ENCODE measurements at places on chromosomes 12 and 14. TPM values are rescaled to one million over a fixed set of nuclear protein-coding genes. Genes with fewer than 3 reads are reported as not detected.

DNA sequence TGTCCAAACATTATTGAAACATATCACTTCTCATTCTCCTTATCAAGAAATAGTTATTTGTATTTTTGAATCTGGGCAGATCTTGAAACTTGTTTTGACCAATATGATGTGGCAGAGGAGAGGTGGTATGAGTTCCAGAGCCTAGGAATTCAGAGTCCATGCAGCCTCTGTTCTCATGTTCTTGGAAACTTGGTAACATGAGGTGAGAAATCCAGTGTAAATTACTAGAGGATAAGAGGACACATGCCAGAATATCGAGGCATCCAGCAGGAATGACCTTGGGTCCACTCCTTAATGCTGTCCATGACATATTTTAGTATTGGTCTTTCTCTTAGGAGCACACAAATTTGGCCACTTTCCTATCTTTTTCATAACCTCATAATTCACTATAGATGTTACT is 1374.6 kb downstream of the FSCB start:
- H3K27ac ChIP-seq, result no peak overlapping the region
- no peaks in the 10 kb centered on the region for H3K27me3 ChIP-seq
- no peaks in the 10 kb centered on the region for H3K4me1 ChIP-seq

- no peak for DNase-seq
- H3K36me3 ChIP-seq, result no peaks in the 10 kb centered on the region
- no peak overlapping the region for H3K4me3 ChIP-seq
- no peaks in the 10 kb centered on the region for H3K27me3 ChIP-seq
Observed at GRCh38 chr12:65454115-65454787, 175.8 kb downstream of the MSRB3 start.

DNA sequence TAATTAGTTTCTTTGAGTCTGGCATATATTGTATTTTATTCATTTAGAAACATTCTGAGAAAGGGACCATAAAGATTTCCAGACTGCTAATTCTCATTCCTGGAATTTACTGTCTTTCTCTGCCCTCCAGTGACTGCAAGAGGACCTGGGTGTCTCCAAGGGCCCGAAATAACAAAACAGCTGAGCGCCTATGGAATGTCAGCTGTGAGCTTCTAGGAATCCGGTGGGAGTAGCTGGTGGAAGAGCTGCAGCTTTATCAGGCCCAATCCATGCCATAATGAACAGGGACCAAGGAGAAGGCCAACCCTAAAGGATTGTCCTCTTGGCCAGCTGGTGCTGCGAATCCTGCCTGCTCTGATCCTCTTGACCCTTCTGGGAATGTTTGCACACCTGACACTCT is 31.9 kb downstream of the RDH12 start:
- no peak overlapping the region for H3K4me3 ChIP-seq
- peaks cover 7% of the 10 kb centered on the region for H3K4me1 ChIP-seq
- no peak overlapping the region for H3K27ac ChIP-seq

DNA sequence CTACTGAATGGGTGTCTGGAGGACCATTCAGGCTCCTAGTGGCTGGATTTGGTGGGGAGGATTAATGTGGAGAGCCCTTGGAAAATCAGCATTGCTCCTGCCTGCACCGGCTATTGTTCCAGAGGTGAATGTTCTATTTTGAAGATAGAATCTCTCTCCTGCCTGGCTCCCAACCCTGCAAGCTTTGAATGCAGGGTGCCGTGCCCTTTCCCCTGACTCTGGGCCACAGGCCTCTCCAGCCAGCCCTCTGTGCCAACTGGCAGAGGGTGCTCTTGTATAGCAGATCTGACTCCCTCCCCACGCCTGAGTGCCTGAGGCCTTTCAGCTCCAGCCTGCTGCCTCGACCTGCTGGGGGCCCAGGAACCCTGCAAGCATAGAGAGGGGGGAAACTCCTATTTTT is 106.8 kb downstream of the TMEM260 start:
- no peaks in the 10 kb centered on the region for H3K4me1 ChIP-seq
- H3K27me3 ChIP-seq, result no peaks in the 10 kb centered on the region
- H3K27ac ChIP-seq, result no peak overlapping the region
- no peak overlapping the region for H3K4me3 ChIP-seq
- no peaks in the 10 kb centered on the region for H3K36me3 ChIP-seq

GRCh38 chr12:18578191-18578590 is 159.6 kb downstream of the PLCZ1 start:
- no peak for DNase-seq
- no peak overlapping the region for H3K27ac ChIP-seq
- H3K27me3 ChIP-seq, result no peaks in the 10 kb centered on the region
- no peaks in the 10 kb centered on the region for H3K36me3 ChIP-seq
- H3K4me3 ChIP-seq, result no peak overlapping the region
- H3K4me1 ChIP-seq, result no peaks in the 10 kb centered on the region

- H3K27ac ChIP-seq, result peak overlapping the region; percentile 91
- H3K36me3 ChIP-seq, result no peaks in the 10 kb centered on the region
- H3K4me3 ChIP-seq, result peak overlapping the region; percentile 86
- no peaks in the 10 kb centered on the region for H3K27me3 ChIP-seq
- DNase-seq, result no peak
Observed at GRCh38 chr12:67271976-67272375, 2.8 kb downstream of the CAND1 start.

- peak; percentile 24 for DNase-seq
- H3K27ac ChIP-seq, result no peak overlapping the region
- H3K4me3 ChIP-seq, result no peak overlapping the region
- no peaks in the 10 kb centered on the region for H3K4me1 ChIP-seq
- no peaks in the 10 kb centered on the region for H3K27me3 ChIP-seq
- no peaks in the 10 kb centered on the region for H3K36me3 ChIP-seq
Observed at GRCh38 chr12:16955083-16955657, 349.2 kb upstream of the LMO3 start.

GRCh38 chr14:70203686-70204085 is 14.9 kb upstream of the SLC8A3 start:
- H3K27me3 ChIP-seq, result peaks cover 25% of the 10 kb centered on the region
- no peaks in the 10 kb centered on the region for H3K4me1 ChIP-seq
- H3K36me3 ChIP-seq, result no peaks in the 10 kb centered on the region
- no peak overlapping the region for H3K4me3 ChIP-seq

GRCh38 chr14:28496364-28496763 is 270.2 kb upstream of the FOXG1 start:
- no peak overlapping the region for H3K4me3 ChIP-seq
- no peaks in the 10 kb centered on the region for H3K27me3 ChIP-seq
- no peak overlapping the region for H3K27ac ChIP-seq
- H3K4me1 ChIP-seq, result no peaks in the 10 kb centered on the region
- no peaks in the 10 kb centered on the region for H3K36me3 ChIP-seq

- H3K4me1 ChIP-seq, result no peaks in the 10 kb centered on the region
- DNase-seq, result no peak
- H3K4me3 ChIP-seq, result no peak overlapping the region
Observed at GRCh38 chr14:84197704-84198103, 1332.2 kb upstream of the FLRT2 start.

DNA sequence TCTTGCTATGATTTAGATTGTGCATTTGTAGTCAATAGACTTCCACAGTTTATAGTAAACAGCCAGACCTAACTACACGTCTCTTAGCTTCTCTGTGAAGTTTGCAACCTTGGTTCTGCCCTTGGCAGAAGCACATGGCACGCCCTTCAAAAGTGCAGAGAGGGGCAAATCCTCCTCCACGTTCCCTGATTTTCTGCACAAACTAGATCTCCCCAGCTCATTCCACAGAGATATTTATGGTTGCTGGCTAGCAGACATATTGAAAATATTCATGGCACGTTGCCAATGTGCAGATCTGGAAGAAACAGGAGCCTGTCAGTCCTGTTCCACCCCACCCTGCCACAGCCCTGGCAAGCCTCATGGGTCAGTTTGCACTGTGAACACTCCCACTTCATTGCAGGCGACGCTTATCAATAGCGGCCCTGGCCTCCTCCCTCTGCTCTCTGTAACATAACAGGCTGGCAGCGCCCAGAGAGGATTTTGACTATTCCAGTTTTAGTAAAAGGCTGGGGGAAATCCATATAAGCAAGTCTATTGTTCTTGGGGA is 6.5 kb upstream of the LGALS3 start:
- H3K4me1 ChIP-seq, result peaks cover 73% of the 10 kb centered on the region
- no peaks in the 10 kb centered on the region for H3K36me3 ChIP-seq
- no peak overlapping the region for H3K4me3 ChIP-seq
- DNase-seq, result peak; percentile 81
- no peaks in the 10 kb centered on the region for H3K27me3 ChIP-seq
- peak overlapping the region; percentile 91 for H3K27ac ChIP-seq

- H3K4me3 ChIP-seq, result no peak overlapping the region
- no peaks in the 10 kb centered on the region for H3K4me1 ChIP-seq
- DNase-seq, result peak; percentile 56
- H3K27me3 ChIP-seq, result no peaks in the 10 kb centered on the region
Observed at GRCh38 chr12:25242981-25243679, 7.6 kb downstream of the KRAS start.

- H3K27ac ChIP-seq, result no peak overlapping the region
- no peak overlapping the region for H3K4me3 ChIP-seq
- H3K36me3 ChIP-seq, result no peaks in the 10 kb centered on the region
- no peaks in the 10 kb centered on the region for H3K4me1 ChIP-seq
Observed at GRCh38 chr12:967641-968040, 18.1 kb upstream of the RAD52 start.

DNA sequence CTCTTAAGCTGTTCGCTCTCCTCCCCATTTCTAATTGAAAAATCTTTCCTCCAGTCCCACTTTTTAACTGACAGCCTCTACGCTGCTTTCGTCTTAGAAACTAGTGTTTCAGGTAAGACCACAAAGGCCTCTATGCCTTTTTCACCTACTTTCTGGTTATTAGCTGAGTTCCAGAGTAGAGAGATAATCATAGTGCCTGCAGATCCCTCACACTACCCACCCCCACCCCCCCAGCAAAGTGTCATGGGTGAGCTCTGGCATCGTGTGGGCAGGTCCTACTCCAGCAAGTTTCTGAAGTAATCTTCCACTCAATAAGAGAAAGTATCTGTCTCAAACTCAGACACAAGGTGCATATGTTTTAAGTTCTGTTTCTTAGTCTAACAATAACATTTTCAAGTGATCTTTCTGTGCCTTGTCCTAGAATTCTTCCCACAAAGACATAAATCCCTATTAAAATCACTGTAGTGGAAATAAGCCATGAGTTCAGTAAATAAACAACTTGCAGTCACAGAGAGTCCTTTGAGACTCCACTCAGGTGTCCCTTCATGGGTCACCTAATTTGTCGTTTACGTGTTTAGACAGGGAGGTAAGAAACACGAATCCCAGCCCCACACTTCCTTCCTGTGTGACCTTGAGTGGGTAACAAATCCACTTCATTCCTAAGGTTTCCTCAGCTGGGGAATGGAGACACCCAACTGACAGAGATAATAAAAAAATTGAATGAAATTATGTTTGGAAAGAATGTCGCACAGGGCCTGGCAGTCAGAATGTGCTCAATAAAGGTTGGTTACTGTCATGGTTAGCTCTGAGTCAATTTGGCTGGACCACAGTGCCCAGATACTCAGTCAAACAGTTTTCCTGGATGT is 228.9 kb upstream of the CAND1 start:
- H3K4me3 ChIP-seq, result no peak overlapping the region
- H3K27ac ChIP-seq, result peak overlapping the region; percentile 36
- H3K27me3 ChIP-seq, result no peaks in the 10 kb centered on the region
- no peaks in the 10 kb centered on the region for H3K36me3 ChIP-seq

DNA sequence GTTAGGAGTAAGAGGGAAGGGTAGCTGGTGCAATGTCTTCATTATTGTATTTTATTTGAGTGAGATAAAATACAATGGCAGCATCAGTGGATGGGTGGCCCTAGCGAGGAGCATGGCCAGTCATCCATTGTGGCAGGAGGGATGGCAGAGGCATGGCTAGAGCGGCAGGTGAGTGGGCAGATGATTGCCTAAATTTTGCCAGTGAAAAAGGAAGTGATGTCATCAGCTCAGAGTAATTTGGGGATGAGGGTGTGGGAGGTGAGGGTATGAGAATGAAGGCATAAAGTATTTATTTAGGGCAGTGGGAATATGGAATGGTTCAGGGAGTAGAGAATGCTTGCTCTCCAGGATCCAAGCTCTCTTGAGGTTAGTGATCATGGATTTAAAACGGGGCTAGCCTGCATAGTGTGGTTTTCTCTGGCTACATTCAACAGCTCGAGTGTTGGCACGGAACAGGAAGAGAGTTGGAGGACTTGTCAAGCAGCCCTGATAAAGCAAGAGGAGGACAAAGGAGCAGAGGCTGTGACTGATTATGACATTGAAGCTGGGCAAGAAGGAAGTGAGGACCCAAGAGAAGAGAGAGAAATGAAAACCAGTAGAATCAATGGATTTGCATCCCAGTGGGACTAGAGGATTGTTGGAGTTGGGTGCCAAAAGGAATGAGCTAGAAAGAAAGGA is 18.7 kb upstream of the SERPINA6 start:
- no peak for DNase-seq
- H3K27me3 ChIP-seq, result no peaks in the 10 kb centered on the region
- peaks cover 10% of the 10 kb centered on the region for H3K4me1 ChIP-seq
- no peaks in the 10 kb centered on the region for H3K36me3 ChIP-seq

GRCh38 chr12:115042341-115042740 is 358.4 kb upstream of the TBX3 start:
- H3K4me1 ChIP-seq, result peaks cover 6% of the 10 kb centered on the region
- DNase-seq, result no peak
- no peak overlapping the region for H3K27ac ChIP-seq
- H3K36me3 ChIP-seq, result no peaks in the 10 kb centered on the region
- no peak overlapping the region for H3K4me3 ChIP-seq

GRCh38 chr14:74459289-74459946 is 33.4 kb upstream of the SYNDIG1L start:
- H3K27ac ChIP-seq, result no peak overlapping the region
- no peaks in the 10 kb centered on the region for H3K4me1 ChIP-seq
- H3K36me3 ChIP-seq, result no peaks in the 10 kb centered on the region
- no peaks in the 10 kb centered on the region for H3K27me3 ChIP-seq
- H3K4me3 ChIP-seq, result no peak overlapping the region

- no peak overlapping the region for H3K4me3 ChIP-seq
- H3K36me3 ChIP-seq, result no peaks in the 10 kb centered on the region
- H3K4me1 ChIP-seq, result no peaks in the 10 kb centered on the region
- DNase-seq, result peak; percentile 73
Observed at GRCh38 chr12:46585854-46586621, 213.5 kb upstream of the SLC38A2 start.

PRB2 gene
- polyA plus RNA-seq, result 1.5 TPM

VASH1 gene
- 6.3 TPM for polyA plus RNA-seq

CAPZA3 gene
- not detected for polyA plus RNA-seq

POLR3B gene
- polyA plus RNA-seq, result 8.4 TPM

SPX gene
- polyA plus RNA-seq, result 0.97 TPM

SOAT2 gene
- 29.4 TPM for polyA plus RNA-seq

SPTB gene
- polyA plus RNA-seq, result 1.7 TPM

BICDL1 gene
- 26.6 TPM for polyA plus RNA-seq

HOXC4 gene
- polyA plus RNA-seq, result 4.8 TPM

SIX6 gene
- not detected for polyA plus RNA-seq

KCNA1 gene
- polyA plus RNA-seq, result not detected

PZP gene
- 0.49 TPM for polyA plus RNA-seq

CARMIL3 gene
- not detected for polyA plus RNA-seq

MFAP5 gene
- 1.0 TPM for polyA plus RNA-seq

LIN7A gene
- polyA plus RNA-seq, result 5.2 TPM
